ENCODE measurements at places on chromosomes 3 and 15.

- DNase-seq: no peak
These were observed 33.0 kb downstream of the CCDC12 start for GRCh38 chr3:46943237-46944187.

DNA sequence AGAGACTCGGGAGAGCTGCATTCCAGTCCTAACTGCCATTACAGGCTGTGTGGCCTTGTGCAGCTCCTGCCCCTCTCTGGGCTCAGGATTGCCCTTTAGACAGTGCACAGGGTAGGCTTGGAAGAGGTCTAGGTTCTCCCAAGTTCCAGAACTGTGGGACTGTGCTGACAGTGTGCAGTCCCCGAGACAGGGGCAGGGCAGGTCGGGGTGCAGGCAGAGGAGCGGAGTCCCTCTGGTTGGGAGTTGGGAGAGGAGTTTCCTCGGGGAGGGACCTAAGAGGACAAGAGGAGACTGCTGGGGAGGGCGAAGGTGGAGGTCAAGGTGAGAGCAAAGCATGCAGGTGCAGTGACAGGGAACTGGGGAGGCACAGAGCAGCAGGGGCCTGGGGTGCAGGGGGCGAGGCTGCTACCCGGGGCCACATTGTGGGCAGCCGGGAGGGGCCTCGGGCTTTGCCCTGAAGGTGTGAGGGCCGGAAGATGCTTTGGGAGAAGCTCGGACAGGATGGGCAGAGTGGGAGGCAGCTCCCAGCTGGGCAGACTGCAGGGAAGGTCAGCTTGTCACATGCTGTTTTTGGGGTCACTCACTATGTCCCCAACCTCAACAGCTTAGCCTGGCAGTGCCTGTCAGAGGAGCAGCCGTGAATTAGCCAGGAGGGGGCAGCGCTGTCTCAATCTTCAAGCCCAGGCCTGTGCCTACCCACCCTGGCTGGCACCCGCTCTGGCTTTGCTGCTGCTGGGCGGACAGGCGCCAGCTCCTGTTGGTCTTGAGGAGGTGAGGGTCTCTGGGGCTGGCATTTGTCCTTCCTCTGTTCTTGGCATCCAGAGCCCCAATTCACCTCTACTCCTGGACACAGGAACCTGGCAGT is 15.4 kb upstream of the CSPG4 start:
- no peak for DNase-seq

DNA sequence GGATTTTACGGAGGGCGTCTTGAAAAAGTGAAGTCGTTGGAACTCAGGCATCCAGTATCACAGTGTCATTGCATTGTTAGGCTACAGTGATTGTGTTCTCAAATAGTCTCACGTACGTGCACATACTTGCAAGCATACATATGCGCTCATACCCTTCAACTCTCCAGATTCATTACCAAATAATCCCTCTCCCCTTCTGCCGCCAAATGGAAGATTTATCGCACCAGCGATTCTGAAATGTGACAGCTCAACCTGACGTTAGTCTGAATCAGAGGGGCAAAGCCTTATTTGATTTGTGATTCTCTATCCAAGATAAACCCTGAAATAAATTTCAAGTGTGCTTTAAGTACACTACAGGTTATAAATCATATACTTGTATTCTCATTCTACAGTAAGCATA is 119.4 kb downstream of the GADL1 start:
- DNase-seq: no peak

DNA sequence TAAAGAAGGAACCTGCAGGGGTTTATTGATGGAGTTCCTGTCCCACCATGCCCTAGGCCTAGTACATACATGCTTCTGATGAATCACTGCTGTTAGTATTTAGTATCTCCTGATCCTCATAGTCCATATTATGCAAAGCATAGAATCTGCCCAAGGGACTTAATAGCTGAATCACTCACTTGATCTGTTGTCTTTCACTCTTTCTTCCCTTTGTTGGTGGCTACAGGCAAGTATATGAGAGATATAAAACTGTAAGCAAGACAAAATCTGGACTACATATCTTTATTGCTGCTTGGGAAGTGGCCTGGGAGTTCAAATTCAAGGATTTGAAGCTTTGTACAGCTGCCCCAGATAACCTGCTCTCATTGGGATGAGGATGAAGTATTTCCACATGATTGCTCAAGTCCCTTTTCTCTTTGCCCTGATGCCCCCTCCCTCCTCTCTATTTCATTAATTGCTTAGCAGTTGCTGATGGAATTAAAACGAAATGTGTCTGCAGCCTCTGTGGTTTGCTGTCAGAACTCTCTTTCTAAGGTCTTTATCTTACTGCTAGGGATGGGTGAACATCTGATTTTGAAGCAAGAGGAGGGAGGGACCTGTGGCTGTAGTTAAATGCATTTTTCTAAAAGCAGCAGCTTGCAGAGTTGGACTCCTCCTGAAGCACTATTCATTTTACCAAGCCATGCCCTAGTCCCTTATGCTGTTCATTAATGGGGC is 114.1 kb downstream of the ZNF609 start:
- DNase-seq: no peak

- no peak for DNase-seq
These were observed 3.7 kb downstream of the ABTB1 start for GRCh38 chr3:127676456-127676855.

All from GM04504 (cell line).